ENCODE measurements at places on chromosomes 6 and 20.

GRCh38 chr6:119122336-119122735 is 43.9 kb upstream of the FAM184A start:
- DNase-seq: no peak

DNA sequence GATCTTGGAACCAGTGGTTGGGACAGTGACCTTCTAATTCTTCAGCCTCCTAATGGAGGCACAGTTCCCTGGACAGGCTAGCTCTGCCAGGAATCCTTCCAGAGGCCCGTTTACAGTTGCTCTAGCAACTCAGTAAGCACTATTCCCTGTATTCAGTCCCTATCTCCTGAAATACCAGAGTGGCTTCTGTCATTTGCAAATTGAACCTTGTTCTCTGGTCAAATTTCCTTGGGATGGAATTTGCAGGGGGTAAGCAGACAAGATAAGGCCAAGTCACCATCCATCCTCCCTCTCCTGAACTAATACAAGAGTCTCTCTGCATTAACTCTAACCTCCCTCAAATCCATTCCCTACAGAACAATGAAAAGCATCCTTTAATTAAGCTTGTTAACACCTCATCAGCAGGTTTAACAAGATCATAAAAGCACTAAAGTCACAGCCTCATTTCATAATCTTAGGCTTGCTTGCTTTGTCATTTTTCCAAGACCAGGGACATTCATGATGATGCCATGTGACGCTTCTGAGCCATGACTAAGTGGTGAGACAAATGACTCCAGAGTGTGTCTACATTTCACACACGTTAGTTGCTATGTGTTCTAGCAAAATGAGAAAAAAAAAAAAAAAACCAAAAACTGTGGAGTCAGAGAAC is 37.1 kb downstream of the SLC22A23 start:
- peak; percentile 25 for DNase-seq

DNA sequence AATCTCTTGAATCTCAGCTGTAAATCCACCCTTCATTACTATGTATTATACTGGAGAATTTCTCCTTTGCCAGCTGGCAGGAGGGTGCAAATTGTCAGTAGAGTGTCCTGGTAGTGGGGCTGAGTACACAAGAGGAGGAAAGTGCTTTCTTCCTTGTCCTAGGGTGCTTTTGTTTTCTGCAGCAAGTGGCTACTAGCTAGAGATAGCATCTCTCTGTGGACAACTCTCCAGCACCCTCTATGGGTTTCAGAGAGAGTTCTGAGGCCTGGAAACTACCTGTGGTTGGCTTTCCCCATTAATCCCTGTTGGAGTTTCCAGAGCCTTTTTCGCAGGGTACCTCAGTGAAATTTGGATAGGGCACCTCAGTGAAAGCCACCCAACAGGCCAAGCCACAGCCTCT is 422.5 kb upstream of the RGS17 start:
- DNase-seq: peak; percentile 2

GRCh38 chr6:62150048-62150663 is 135.9 kb downstream of the KHDRBS2 start:
- peak; percentile 72 for DNase-seq

GRCh38 chr6:107657755-107658461 is 166.2 kb downstream of the SCML4 start:
- no peak for DNase-seq

- no peak for DNase-seq
Measured at GRCh38 chr6:52024451-52025068, 62.9 kb downstream of the PKHD1 start.

DNA sequence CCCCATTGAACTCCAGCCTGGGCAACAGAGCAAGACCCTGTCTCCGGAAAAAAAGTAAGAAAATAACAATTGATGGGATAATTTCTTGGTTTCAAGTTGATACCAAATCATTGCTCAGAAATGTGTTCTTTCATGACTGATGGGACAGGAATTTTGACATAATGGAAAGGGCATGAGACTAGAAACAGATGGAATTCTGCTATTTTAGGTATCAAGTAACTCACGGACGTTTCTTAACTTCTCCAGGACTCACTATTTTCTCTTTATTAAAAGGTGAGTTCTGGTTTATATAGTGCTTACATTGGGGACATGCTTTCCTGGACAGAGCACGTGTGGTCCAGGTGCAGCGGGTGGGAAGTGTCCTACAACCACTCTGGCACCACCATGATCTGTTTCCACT is 6.0 kb upstream of the DSP start:
- DNase-seq: no peak

DNA sequence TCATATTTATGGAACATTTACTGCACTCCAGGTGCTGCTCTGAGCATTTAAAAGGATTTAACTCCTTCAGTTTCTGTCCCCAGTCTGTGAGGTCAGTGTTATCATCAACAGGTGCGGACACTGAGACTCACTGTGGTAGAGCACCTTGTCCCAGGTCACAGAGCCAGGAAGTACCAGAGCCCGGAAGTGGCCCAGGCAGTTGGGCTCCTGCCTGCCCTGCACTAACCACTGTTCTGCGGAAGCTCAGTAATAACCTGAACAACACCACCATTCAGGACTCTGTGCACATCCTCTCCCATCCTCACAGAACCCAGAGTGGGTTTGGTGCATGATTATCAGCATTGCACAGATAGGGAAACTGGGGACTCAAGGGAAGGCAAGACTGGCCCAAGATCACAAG is 16.8 kb upstream of the SIRPG start:
- no peak for DNase-seq

DNA sequence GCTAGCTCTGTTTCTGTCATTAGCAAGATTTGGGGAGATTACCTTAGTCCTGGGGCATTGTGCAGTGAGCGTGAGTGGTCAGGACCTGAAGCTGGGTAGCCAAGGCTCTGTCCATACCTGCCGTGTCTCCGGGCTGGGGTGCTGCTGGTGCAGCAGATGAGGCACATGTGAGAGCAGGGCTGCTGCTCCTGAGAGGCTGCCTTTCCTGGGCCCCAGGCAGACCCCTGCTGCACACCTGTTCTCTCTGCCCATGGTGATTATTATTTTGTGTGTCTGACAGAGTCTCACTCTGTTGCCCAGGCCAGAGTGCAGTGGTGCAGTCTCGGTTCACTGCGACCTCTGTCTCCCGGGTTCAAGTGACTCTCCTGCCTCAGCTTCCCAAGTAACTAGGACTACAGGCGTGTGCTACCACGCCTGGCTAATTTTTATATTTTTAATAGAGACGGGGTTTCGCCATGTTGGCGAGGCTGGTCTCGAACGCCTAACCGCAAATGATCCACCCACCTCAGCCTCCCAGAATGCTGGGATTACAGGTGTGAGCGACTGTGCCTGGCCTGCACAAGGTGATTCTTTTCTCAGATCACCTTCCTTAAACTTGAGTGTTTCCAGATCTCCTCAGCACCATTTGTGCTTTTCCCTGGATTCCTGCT is 36.8 kb upstream of the IRF4 start:
- no peak for DNase-seq

- no peak for DNase-seq
Measured at GRCh38 chr20:56985066-56985685, 281.3 kb downstream of the BMP7 start.

- DNase-seq: no peak
Measured at GRCh38 chr20:24166123-24166381, 177.5 kb upstream of the GGTLC1 start.

DNA sequence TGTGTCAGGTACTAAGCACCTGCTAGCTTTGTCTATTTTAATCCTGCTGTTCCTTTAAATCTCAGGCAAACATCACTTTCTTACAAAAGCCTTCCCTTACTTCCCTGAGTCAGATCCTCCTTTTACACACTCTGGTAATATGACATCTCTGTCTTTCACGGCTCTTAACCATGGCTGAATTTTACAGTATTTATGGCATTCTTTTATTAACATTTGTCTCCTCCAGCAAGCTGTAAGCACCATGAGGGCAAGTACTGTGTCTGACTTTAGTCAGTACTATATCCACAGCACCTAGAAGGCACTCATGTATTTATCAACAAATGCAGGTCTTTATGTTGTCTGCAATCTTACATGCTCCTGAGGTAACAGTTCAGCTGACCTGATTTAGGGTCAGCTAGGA is 33.7 kb upstream of the HBS1L start:
- peak; percentile 39 for DNase-seq

- DNase-seq: no peak
Measured at GRCh38 chr6:126077810-126078776, 91.8 kb downstream of the TRMT11 start.

DNA sequence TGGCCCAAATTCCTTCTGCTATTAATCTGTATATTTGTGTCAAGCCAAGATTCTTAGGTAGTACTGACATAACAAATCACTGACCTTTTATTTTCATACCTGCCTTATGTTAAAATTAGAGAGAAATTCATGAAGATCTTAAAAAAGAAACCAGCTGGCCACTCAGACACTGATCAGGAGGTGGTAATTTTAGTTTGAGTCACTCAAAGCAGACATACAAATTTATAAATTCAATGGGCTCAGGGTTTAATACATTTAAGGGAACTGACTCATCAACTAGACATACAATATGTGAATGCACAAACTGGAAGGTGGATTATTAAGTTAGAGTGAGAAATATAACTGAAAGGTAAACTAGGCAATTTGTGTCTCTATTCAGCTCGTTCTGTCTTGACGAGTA is 711.9 kb upstream of the EYS start:
- DNase-seq: no peak

GRCh38 chr6:27237089-27237803 is 10.3 kb upstream of the PRSS16 start:
- DNase-seq: peak; percentile 79

- no peak for DNase-seq
Measured at GRCh38 chr6:167742719-167743303, 83.9 kb upstream of the AFDN start.

DNA sequence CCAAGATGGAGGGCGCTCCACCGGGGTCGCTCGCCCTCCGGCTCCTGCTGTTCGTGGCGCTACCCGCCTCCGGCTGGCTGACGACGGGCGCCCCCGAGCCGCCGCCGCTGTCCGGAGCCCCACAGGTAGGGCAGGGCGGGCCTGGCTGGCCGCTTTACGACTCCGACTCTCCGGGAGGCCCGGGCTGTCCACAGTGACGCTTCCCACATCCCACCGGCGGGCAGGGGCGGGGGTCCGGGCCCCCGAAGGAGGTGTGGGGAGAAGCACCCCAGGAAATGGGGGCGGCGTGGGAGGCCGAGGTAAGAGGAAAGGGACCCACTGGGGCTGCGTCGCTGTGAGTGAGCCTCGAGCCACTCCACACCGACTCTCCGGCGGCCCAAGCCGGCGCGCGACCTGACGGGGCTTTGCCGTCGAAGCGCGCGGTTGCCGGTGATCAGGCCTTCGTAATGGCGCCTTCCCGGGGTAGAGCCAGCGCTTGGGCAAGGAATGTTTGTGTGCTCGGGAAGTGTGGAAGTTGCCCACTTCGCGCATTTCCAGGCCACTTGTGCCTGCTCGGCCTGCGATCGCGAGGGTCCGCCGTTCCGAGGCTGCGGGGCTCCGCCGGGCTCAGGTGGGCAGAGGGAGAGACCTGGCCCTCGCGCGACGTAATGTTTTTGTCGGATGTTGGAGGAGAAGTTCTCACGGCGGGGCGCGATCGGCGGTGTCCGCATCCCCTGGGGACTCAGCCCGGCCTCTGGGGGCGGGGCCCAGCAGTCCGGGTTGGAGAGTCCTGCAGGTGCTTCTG is 427 bp downstream of the GINM1 start:
- peak; percentile 62 for DNase-seq

GRCh38 chr20:63155266-63156165 is 60.4 kb downstream of the YTHDF1 start:
- no peak for DNase-seq

DNA sequence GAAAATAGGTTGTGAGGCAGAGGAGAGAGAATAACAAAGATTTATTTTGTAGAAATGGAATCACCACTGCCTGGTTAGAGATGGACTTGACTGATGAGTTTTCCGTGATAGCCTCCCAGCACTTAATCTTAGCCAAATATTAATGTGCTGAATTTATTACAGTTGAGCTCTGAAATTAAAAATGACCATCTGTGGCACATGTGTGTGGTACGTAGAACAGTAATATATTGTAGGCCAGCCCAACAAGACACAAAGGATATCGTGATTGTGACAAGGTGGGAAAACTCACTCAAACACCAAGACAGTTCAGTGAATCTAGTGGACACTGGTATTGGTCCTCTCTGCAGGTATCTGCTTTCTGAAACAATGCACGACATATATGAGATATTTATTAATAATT is 119.4 kb downstream of the HAO1 start:
- DNase-seq: no peak

- no peak for DNase-seq
Measured at GRCh38 chr20:36917240-36917639, 34.3 kb downstream of the SAMHD1 start.

- peak; percentile 37 for DNase-seq
Measured at GRCh38 chr20:25389401-25389857, 1.2 kb downstream of the ABHD12 start.

DNA sequence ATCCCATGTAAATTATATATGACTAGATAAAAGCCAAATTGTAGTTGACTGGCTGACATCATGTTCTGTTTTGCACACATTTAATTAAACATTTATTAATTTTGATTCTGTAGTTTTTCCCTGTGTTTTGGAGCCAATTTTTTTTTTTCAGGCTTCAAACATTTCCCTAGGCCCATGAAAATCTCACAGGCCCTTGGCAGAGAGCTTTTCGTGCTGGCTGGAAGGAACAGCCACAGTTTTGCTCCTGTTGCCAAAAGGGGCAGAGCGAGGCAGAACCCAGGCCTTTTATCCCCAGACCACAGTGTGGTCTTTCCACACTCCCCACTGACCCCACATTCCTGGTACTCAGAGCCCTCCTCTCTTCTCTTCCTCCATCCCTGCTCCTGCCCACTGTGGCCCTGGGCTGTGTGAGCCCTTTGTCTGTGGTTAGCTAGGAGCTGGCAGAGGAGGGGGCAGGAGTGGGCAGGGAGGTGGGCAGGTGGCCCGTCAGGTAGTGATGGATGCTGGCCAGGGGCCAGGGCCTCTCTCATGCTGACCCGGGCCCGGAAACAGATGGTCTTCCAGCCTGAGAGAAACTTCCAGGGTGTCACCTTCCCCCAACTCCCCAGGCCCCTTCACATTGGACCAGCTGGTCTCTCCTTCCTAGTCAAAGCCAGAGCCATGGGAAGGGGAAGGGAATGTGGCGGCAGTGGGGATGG is 19.4 kb upstream of the CCM2L start:
- DNase-seq: no peak

DNA sequence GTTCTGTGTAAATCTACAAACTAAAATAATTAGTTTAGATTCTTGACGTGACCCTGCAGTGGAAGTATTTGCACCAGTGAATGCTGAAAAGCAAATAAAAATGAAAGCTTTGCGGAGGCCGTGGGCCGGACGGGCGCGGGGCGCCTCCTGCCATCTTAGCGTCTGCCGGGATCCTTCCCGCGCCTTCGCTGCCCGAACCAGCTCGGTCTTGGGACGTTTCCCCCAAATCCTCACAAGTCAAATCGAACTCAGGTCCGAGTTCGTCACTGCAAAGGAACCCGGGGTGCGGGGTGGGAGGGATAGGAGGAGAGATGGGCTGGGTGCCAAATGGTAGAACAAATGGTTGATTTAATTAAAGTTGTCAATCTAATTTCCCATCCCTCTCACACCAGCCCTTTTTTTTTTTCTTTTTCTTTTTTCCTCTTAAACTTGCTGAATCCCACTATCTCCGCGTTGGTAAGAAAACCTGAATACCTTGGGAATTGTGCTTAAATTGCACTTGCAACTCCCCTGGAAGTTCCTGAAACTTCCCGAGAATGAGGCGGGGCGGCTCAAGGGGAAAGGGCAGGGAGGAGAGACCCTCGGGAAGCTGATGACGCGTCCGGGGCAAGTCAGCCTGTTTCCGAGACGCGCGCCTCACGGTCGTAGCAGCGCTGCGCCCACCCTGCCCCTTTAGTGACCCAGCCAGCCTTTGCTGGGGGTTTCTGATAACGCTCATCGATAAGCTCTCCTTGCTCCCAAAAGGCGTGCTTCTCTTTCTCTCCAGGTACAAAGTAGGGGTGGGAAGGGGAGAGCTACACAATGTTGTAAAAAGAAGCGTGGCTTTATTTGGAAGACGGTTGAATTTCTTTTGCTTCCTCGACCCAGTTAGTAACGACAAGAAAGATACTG is 1.8 kb downstream of the GJA1 start:
- peak; percentile 29 for DNase-seq
